Right ventricle myocardium inferior (tissue), 1 donor: ENCODE measurements at places on chromosomes 4 and X.

DNA sequence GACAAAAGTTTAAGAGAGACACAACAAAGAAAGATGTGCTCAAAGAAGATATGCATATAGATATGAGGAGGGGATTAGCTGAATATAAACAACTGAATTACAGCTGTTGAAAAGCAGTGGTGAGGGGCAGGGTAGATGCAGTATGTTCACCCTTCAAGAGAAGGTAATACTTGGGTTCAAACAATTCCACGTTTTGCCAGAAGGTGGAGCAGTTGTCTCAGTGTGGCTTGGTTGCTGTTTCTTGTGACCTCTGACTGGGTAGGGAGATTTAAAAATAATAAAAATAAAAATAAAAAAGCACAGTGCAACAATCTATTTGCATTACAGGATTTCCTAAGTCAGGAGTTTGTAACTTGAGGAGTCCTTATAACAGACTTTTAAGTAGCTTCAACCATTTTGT, 23.3 kb downstream of the PHOX2B start:
- no peak for DNase-seq

GRCh38 chr4:174273930-174274329, 9.5 kb downstream of the FBXO8 start:
- DNase-seq: no peak

GRCh38 chrX:72371405-72371804, 65.7 kb upstream of the CITED1 start:
- no peak for DNase-seq

GRCh38 chr4:1113311-1114009, at the start of gene RNF212:
Gene RNF212, minus strand, starts transcription at chr4:1113564. Its CDS starts 100 bp downstream, at chr4:1113464.
- DNase-seq: no peak

DNA sequence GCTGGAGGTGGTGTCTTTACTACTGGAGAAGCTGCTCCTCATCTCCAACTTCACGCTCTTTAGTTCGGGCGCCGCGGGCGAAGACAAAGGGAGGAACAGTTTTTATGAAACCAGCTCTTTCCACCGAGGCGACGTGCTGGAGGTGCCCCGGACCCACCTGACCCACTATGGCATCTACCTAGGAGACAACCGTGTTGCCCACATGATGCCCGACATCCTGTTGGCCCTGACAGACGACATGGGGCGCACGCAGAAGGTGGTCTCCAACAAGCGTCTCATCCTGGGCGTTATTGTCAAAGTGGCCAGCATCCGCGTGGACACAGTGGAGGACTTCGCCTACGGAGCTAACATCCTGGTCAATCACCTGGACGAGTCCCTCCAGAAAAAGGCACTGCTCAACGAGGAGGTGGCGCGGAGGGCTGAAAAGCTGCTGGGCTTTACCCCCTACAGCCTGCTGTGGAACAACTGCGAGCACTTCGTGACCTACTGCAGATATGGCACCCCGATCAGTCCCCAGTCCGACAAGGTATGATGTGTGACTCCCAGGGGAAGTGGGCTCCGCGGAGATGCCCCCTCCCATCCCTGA, 634 bp downstream of the LRAT start:
- no peak for DNase-seq

GRCh38 chr4:125517831-125518230, 203.1 kb downstream of the FAT4 start:
- DNase-seq: no peak

GRCh38 chr4:37666625-37667071, 19.5 kb downstream of the RELL1 start:
- DNase-seq: no peak

DNA sequence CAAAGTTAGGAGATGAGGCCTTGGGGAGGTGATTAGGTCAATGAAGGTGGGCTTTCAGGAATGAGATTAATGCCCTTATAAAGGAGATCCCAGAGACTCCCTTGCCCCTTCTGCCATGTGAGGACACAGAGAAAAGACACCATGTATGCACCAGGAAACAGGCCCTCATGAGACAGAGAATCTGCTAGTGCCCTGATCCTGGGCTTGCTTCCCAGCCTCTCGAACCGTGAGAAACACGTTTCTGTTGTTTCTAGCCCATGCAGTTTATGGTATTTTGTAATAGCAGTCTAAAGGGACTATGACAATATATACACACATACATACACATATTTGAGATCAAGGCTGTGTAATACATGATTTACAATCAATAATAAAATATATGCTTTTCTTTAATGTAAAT, 41.4 kb upstream of the ENPP6 start:
- no peak for DNase-seq

GRCh38 chrX:69018416-69019072, 146.7 kb downstream of the PJA1 start:
- DNase-seq: no peak

GRCh38 chr4:8002525-8003309, 63.1 kb upstream of the AFAP1 start:
- no peak for DNase-seq

- no peak for DNase-seq
Measured at GRCh38 chrX:112678831-112679230, 907 bp downstream of the LHFPL1 start.

GRCh38 chr4:102832667-102833066, 5.3 kb upstream of the UBE2D3 start:
- no peak for DNase-seq

DNA sequence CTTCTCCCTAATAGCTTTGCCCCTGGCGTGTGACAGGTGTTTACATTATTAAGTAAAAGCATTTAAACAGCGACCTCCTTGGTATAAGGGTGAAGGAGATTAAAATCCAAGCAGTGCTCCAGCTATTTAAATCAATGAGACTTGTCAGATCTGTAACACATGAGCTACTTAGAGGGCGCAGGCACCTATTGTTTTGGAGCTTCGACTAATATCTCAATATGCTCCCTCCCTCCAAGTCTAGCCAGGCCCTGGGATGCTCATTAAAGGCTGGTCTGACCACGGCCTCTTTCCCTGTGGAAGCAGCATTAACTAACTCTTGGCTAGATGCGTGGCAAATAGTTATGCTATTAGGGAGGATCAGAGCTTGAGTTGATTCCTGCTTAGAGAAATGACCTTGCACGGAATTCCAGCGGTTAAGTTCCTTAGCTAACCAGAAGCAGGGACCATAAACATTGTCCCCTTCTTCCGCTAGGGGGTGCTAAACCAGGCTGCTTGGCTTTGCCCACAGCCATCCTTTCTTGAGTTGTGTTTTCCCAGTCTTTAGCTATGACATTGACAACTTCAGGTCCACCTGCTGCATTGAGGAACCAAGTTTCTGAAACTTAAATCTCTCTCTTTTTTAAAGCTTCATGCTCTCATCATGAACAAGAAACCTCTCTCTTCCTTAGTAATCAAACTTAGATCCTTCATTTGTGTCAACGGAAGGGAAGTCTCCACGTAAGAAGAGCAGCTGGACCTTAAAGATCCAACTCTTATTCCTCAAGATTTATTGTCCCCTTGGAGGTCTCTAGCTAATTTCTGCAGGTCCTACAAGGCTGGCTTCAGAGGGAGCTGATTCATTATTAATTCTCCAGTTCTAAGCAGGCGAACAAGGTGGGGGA, 80.7 kb upstream of the IGFBP7 start:
- no peak for DNase-seq

DNA sequence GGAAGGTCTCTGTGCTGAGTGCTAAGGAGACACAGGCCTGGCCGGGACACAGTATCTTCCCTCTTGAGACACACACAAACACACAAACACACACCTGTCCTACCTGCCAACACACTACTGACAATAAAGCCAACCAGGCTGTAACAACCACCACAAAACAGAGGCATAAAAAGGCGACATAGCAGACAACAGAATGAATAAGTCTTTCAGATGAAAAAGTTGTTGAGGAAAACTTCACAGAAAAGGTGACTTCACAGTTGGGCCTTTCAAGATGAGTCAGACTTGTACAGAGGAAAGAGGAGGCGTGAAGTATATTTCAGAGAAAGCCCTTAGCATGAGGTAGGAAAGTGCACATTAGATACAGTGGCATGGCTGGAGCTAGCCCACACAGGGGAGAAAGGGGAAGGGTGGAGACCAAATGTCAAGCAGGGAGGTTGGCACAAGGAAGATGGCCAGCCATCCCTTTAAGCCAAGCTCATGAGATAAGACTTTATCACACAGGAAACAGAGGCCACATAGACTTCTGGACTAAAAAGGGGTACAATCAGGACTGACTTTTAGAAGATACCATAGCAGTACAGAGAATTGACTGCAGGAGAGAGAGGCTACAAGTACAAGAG, 54.0 kb downstream of the SLC9A7 start:
- no peak for DNase-seq

GRCh38 chr4:130359542-130359941, 1263.6 kb downstream of the C4orf33 start:
- no peak for DNase-seq

GRCh38 chrX:67587946-67588624, 44.3 kb downstream of the AR start:
- no peak for DNase-seq

- no peak for DNase-seq
Measured at GRCh38 chr4:109462297-109462696, 28.7 kb downstream of the SEC24B start.

DNA sequence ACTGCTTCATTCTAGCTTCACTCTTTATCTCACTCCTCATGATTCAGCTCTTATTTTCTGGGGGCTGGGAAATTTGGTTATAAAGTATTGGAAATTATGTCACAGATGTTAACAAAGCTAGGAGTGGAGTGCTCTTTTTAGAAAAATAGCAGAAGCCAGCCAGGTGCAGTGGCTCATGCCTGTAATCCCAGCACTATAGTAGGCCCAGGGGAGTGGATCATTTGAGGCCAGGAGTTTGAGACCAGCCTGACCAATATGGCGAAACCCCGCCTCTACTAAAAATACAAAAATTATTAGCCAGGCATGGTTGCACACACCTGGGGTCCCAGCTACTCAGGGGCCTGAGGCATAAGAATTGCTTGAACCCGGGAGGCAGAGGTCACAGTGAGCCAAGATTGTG, 97.2 kb upstream of the GUCY1A1 start:
- no peak for DNase-seq

- DNase-seq: no peak
Measured at GRCh38 chr4:184408021-184408683, 66.2 kb downstream of the IRF2 start.

DNA sequence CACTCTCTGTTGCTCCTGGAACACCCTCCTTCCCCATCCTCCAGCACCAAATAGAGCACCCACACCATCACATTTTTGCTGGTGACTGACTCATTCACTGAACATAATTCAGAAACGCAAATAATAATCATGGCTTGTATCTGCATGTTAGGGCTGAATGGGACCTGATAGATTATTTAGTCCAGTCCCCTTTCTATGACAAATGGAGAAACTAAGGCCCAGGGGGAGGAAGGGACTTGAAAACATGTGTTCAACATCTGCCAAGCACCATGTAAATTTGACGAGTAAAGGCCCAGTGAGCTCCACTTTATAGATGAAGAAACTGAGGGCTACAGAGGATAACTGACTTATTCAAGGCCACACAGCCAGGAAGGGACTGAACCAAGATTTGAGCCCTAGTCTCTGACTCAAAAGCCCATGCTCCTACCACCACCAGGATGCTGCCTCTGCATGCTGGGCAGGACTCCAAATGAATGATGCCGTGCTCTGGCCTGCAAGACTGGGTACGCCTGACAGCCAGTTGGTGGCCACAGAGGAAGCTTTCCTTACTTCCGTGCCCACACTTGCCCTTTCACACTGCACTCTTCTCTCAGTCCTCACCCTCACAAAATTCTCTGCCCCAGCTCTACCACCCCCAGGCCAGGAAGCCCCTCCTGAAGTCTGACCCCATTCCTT, 133.3 kb upstream of the PJA1 start:
- DNase-seq: no peak

DNA sequence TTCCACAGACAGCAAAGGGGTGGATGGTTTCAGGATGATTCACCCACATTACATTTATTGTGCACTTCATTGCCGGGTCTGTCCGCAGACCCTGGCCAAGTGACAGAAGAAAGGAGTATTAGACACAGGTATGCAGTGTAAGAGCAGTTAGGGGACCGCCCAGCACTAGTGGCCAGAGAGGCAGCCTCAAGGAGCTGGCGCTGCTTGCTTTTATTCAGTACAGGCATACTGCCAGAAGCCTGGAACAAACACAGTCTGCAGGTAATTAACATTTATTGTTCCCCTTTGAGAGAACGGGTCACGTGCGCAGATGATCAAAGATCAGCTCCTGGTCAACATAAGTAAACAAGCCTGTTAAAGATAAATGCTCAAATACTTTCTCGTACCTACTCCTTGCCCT, 1639.0 kb upstream of the IGFBP7 start:
- no peak for DNase-seq

- no peak for DNase-seq
Measured at GRCh38 chrX:133983256-133983973, 2.0 kb downstream of the GPC3 start.

- no peak for DNase-seq
Measured at GRCh38 chrX:26309262-26309661, 93.3 kb downstream of the MAGEB5 start.

DNA sequence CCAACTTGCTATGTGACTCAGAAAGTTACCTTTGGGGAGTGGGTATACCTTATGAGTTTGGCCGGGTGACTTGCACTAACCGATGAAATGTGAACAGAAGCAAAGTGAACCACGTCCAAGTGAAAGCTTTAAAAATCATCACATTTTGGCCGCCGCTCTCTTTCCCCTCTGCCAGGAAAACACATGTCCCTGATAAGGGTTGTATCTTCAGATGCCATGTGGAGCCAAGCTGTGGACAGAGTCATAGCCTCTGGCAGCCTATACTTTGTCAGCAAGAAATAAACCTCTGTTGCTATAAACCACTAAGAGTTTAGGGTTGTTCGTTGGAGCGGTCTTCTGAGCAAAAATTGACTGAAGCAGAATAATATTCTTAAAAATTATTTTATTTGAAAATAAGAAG, 92.3 kb downstream of the PRDM5 start:
- DNase-seq: peak; percentile 60

GRCh38 chrX:10111364-10112148, 45.2 kb upstream of the CLCN4 start:
- no peak for DNase-seq

DNA sequence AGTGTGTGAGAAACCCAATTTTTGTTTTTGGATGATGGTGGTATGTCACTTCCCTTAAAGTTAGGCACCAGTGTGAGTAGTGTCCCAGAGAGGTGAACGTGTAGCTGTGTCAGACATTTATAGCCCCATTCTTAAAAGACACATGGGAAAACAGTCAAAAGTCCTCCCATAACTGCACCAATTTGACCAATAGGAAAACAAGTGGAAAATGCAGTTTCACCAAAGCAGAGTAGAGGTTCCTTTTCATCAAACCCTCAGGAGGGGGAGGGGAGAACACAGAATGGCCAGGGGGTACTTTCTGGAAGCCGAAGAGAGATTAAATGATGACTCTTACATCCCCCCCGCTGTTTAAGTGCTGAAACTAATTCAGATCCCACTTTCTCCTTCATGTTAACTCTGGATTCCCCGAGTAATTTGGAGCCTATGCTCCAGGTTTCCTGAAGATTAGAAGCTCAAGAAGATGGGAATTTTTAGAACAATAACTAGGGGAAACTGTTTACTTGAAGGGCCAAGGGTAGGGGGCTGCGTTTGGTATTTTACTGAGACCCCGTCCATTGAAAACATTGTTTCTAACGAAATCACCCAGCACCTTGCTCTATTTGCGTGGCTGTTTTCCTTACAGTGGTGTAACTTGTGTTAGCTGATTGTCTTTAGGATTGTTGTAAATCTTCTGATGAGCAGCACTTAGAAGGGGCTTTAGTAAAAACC, 2.1 kb upstream of the LEF1 start:
- no peak for DNase-seq
